ENCODE measurements at places on chromosomes 6 and 20.

- peak; percentile 89 for DNase-seq
These were observed at the start of gene LEMD2 for GRCh38 chr6:33788694-33789549. Gene LEMD2 (minus strand): TSS chr6:33789130. CDS start chr6:33789116, 14 bp downstream.

- no peak for DNase-seq
These were observed 86.3 kb downstream of the SOD2 start for GRCh38 chr6:159606786-159607185.

DNA sequence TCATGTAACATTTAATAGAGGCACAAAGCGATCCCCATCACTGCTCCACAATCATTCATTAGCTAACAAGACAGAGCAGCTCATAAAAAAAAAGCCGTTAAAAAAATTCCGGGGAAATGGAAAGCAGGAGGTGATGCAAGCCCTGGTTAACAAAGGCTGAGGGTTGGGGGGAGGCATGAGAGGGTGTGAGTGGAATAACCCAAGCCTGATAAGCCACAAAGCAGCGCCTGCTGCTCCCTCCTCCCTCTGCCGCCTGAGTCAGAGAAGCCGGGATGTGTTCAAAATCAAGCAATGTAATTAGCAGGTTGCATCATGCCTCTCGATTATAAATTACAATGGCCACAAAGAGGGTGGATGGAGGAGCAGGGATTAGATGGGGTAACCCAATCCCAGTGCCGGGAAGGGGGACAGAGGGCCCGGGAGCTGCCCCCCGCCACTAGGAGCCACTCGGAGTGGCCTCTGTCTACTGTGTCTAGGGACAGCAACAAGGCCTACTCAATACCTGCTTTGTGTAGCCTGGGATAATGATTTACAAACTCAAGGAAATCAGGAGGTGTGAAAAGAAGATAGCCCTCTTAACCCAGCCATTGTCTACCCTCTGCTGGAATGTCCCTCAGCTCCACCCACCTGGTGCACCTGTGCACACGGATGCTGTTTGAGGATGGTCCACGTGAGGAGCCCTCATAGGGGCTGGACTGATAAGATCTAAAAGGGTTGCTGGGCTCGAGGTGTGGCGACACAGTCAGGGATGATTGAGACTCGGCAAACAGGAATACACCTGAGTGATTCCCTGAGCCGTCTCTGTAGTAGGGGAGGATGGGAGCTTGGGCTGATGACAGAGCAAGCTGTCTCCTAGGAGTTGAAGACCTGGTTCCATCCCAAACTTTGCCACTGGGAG lies 156.9 kb downstream of the VEGFA start:
- no peak for DNase-seq

- DNase-seq, result no peak
These were observed 47.7 kb downstream of the BANF2 start for GRCh38 chr20:17747431-17747846.

GRCh38 chr20:22106308-22106938 lies 401.0 kb downstream of the PAX1 start:
- no peak for DNase-seq
